ENCODE measurements at places on chromosomes 16 and 17.

GRCh38 chr16:87353613-87354012 lies 30.0 kb downstream of the FBXO31 start:
- H3K4me1 ChIP-seq, result peaks cover 12% of the 10 kb centered on the region
- H3K4me3 ChIP-seq, result no peak overlapping the region
- H3K36me3 ChIP-seq, result peaks cover 2% of the 10 kb centered on the region
- DNase-seq, result no peak
- H3K27ac ChIP-seq, result no peak overlapping the region
- no peaks in the 10 kb centered on the region for H3K27me3 ChIP-seq

DNA sequence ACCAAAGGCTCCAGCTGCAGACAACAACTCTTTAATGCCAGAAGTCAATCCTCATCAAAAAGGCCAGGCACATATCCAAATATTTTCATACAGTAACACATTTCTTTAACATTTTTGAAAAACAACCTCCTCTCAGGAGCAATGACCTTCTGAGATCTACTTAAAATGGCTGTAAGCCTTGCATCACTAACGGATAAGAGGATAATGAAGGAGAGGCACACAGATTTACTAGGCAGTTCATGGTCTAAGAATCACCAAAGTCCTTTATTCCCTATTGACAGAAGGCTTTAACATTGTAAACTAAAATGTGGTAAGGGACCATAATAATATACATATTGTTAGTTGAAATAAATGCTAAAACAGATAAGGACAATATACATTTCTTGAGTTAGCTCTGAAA lies 114.7 kb downstream of the USP32 start:
- no peak overlapping the region for H3K27ac ChIP-seq
- H3K4me3 ChIP-seq, result no peak overlapping the region
- no peaks in the 10 kb centered on the region for H3K27me3 ChIP-seq
- no peaks in the 10 kb centered on the region for H3K4me1 ChIP-seq
- H3K36me3 ChIP-seq, result no peaks in the 10 kb centered on the region

DNA sequence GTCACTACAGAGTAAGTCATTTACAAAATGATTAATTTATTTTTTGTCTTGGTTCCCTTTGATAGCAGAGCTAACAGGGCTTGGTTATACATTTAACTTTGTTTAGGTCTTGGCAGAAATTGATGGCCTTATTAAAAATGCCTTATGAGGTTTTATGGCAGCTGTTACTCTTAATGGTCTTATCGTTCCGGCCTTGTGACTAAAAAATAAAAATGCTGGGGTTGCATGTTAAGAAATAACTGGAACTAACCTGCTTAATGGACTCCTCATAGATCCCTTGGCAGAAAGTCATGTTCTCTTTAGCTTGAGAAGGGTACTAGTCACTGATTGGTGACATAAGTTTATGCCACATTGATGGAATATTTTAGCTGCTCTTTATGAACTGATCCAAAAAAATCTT lies 18.3 kb downstream of the COX11 start:
- no peak overlapping the region for H3K27ac ChIP-seq
- H3K27me3 ChIP-seq, result no peaks in the 10 kb centered on the region
- H3K4me1 ChIP-seq, result no peaks in the 10 kb centered on the region
- H3K4me3 ChIP-seq, result no peak overlapping the region

GRCh38 chr16:22337849-22338635 lies 36.4 kb downstream of the CDR2 start:
- peaks cover 4% of the 10 kb centered on the region for H3K36me3 ChIP-seq
- no peaks in the 10 kb centered on the region for H3K4me1 ChIP-seq
- no peaks in the 10 kb centered on the region for H3K27me3 ChIP-seq
- DNase-seq, result no peak

- H3K36me3 ChIP-seq, result no peaks in the 10 kb centered on the region
- peak; percentile 64 for DNase-seq
- H3K27ac ChIP-seq, result peak overlapping the region; percentile 84
- H3K4me3 ChIP-seq, result peak overlapping the region; percentile 55
Observed at GRCh38 chr17:81487487-81488275, 24.9 kb downstream of the ACTG1 start.

DNA sequence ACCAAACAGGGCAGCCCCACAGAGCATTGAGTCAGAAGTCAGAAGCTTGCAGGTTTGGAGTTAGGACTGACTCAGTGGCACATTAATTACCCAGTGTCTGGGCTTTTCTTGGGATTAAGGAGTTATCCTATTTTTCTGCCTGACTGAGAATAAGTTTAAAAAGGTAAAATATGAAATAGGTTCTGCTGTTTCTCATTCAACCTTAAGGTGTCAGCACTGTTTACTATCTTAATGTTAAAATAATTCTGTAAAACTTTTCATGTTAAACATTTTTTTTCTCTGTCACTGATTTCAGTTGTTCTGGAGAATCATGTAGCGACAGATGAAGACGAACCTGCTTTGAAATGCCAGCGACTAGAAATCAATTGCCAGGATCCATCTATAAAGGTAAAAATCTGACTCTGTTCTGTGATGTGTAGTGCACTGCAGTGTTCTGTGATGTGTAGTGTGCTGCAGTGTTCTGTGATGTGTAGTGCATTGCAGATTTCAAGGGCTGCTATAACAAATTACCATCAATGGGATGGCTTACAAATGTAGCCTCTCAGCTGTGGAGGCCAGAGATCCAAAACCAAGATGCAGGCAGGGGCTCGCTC lies 128.0 kb downstream of the LAT start:
- peaks cover 5% of the 10 kb centered on the region for H3K4me1 ChIP-seq
- H3K27me3 ChIP-seq, result no peaks in the 10 kb centered on the region
- DNase-seq, result no peak
- H3K36me3 ChIP-seq, result peaks cover 25% of the 10 kb centered on the region
- no peak overlapping the region for H3K27ac ChIP-seq
- H3K4me3 ChIP-seq, result no peak overlapping the region

GRCh38 chr17:7922845-7923628 lies 6.6 kb downstream of the KCNAB3 start:
- peaks cover 13% of the 10 kb centered on the region for H3K4me1 ChIP-seq
- H3K36me3 ChIP-seq, result no peaks in the 10 kb centered on the region
- peak overlapping the region; percentile 80 for H3K27ac ChIP-seq
- peak overlapping the region; percentile 49 for H3K4me3 ChIP-seq
- peak; percentile 81 for DNase-seq

GRCh38 chr16:4317532-4318450 lies 1.9 kb downstream of the GLIS2 start:
- peak overlapping the region; percentile 96 for H3K27ac ChIP-seq
- no peaks in the 10 kb centered on the region for H3K36me3 ChIP-seq
- peaks cover 80% of the 10 kb centered on the region for H3K4me1 ChIP-seq
- no peaks in the 10 kb centered on the region for H3K27me3 ChIP-seq
- H3K4me3 ChIP-seq, result peak overlapping the region; percentile 58

GRCh38 chr16:2896480-2897010 lies 13.5 kb downstream of the FLYWCH2 start:
- DNase-seq, result no peak
- H3K4me1 ChIP-seq, result no peaks in the 10 kb centered on the region
- H3K4me3 ChIP-seq, result no peak overlapping the region
- H3K27me3 ChIP-seq, result no peaks in the 10 kb centered on the region
- H3K27ac ChIP-seq, result no peak overlapping the region

Measured in tibial nerve (tissue), 4 donors.